Cerebellum (tissue), 4 donors: ENCODE measurements at places on chromosomes 16 and 17.

DNA sequence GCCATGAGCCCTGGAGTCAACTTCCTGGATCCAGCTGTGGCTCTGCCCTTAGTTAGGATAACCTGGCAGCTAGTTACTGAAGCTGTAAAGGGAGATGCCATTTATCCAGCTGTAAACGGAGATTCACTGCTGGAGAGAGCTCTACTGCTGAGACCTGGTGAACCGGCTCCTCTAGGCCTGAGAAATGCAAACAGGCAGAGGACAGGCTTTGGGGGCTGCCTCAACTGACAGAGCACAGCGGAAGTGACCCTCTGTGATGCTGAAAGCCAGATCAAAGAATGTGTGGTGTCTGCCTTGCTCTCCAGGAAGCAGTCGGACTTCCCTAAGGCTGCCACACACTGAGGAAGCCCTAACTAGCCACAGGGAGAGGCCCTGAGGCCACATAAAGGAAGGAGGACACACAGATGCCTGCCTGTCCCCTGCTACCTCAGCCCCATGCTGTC lies 21.9 kb upstream of the GPRC5C start:
- DNase-seq: no peak

- no peak for DNase-seq
These were observed 19.0 kb upstream of the ZNF652 start for GRCh38 chr17:49381033-49381432.

- no peak for DNase-seq
These were observed 64.8 kb upstream of the C17orf78 start for GRCh38 chr17:37310940-37311339.

GRCh38 chr17:6755731-6756184 lies at the start of gene XAF1:
Gene XAF1, plus strand, starts transcription at chr17:6756046. Its CDS starts 33 bp downstream, at chr17:6756079.
- DNase-seq: no peak

- DNase-seq: no peak
These were observed 745 bp downstream of the PAM16 start for GRCh38 chr16:4350365-4350786.

GRCh38 chr17:47949946-47950345 lies 7.7 kb downstream of the PRR15L start:
- DNase-seq: no peak

DNA sequence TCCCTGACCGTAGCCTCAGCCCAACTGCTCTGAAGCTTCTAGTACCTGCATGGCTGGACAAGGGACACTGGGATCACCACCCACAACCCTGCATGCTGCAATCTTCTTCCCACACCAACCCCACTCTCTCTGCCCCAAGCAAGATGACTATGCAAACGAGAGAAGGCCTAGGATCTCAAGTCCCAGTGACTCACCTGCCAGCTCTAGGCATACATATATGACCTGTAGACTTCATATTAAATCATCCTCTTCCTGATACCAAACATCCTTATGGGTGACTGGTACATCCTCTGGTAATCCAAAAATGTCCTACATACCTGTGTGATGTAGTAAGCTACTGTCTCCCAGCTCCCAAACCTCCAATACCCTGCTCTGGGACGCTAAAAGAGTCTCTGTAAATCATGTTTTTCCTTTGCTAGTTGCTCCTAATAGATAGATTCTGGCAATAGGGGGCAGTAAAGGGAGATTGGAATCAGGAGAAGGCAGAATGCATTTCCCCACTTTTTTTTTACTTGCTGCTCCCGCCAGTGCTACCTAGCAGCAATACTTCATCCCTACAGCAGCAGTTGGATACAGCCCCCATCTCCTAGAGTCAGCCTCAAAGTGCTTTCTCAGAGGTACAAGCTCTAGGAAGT lies 43.4 kb upstream of the SOX9 start:
- DNase-seq: no peak

DNA sequence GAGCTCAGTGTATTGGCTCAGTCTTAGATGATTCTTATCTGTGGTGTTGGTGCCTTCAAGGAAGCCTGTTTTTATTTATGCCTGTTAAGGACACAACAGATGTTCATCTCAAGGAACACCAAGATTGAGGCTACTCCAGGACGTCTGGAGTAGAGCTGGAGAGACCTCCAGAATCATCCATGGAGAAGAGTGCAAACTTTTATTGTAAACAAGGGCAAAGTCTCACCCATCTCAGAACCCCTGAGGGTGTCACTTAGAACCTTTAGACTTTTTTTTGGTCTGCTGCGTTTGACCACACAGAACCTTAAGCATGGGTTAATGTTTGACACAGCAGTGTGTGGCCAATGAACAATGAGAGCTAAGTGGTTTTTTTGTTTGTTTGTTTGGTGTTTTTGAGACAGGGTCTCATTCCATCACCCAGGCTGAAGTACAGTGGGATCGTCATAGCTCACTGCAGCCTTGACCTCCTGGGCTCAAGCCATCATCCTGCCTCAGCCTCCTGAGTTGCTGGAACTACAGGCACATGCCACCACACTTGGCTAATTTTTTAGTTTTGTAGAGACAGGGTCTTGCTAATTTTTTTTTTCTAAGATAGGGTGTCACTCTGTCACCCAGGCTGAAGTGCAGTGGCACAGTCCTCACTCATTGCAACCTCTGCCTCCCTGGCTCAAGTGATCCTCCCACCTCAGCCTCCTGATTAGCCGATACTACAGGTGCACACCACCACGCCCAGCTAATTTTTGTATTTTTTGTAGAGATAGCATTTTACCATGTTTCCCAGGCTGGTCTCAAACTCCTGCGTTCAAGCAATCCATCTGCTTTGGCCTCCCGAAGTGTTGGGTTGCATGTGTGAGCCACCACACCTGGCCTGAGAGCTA lies 16.3 kb downstream of the SLC47A1 start:
- no peak for DNase-seq

DNA sequence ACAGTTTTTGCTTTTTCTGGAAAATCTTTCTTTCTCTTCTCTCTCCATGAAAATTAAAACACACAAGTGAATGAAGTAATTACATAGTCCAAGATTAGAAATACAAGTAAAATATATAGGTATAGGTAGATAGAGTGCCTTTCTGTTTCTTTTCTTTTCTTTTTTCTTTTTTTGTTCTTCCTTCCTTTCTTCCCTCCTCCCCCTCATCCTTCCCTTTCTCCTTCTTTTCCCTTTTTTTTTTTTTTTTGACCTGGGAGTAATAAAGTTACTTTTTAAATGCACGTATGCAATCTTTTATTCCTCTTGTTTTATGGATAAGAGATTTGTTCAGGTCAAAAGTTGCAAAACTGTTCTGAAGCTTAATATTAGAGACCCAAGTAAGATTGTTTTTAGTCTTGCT lies 34.6 kb upstream of the KCNJ2 start:
- DNase-seq: no peak

DNA sequence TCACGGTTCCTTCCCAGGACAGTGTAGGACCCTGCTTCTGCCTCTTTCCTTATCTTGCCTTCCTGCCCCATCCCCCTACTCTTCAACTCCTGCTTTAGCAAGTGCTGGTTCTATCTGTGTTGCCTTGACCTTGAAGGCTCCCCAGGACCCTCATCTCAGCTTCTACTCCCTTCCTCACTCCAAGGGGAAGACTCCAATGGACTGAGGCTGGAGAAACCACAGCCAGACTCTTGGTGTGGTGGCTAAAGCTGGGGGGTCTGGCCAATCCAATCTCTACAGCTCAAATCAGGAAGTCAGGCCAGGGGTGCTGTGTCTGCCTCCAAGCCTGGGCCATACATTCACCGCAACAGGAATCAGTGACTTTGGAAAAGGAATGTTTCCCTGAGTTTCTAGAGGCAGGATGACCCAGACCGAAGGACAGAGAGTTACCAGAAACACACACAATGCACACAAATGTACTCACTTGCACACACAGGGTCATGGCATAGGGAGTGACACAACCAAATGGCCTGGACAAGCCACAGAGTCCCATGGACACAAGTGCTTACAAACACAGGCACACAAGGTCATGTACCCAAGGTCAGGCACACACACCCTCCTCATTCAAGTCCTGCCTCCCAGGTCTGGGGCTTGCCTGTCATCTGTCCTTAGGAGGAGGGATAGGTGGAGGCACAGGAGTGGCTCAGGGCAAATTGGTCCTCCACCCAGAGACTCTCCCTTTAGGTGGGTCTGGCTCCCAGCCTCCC lies 1.7 kb upstream of the HSD11B2 start:
- DNase-seq: no peak

- peak; percentile 72 for DNase-seq
These were observed 48.4 kb upstream of the KDM8 start for GRCh38 chr16:27154705-27155521.

DNA sequence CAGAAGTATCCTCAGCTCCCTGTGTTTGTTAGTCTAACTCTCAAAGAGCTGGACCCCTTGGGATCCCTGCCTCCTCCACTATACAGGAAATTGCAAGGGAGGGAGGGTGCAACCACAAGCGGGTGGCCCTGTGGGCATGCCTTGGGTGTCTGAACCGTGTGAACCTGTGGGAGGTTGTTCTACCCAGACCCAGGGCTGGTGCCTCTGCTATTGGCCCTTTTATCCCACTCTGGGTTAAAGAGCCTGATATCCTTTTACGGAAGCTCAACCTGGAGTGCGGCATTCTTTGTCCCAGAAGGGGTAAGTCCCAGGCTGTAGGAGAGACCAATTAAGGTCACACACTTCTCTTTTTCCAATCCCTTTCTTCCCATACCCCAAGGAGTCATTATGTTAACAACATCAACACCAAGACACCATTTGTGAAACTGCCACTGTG lies 53.4 kb downstream of the ARSG start:
- DNase-seq: no peak

- no peak for DNase-seq
These were observed 71.2 kb downstream of the PCTP start for GRCh38 chr17:55822028-55822427.

DNA sequence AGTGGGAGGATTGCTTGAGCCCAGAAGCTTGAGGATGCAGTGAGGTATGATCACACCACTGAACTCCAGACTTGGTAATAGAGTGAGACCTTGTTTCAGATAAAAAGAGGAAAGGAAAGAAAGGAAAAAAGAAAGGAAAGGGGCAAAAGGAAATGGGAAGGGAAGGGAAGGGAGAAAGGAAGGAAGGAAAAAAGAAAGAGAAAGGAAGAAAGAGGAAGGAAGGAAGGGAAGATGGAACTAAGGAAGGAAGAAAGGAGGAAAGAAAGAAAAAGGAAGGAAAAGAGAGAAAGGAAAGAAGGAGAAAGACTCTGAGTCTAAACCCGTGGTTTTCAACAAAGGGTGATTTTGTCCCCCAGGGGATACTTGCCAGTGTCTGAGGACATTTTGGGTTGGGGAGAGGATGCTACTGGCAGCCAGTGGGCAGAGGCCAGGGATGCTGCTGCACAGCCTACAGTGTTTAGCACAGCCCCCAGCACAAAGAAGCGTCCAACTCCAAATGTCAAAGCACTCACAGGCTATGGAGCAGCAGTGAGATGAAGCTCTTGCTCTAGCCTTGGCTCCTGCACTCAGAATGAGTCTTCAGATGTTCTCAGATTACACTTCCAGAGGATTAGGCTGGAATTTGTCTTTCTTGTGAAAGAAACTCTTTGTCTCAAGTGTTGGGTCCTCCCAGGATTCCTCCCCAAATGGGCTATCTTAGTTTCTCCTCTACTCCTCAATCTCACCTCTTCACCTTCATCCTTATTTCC lies 64.2 kb downstream of the BMERB1 start:
- no peak for DNase-seq

GRCh38 chr17:10094797-10095196 lies 103.6 kb downstream of the GAS7 start:
- no peak for DNase-seq

GRCh38 chr16:83627996-83628395 lies 179.8 kb upstream of the HSBP1 start:
- no peak for DNase-seq

DNA sequence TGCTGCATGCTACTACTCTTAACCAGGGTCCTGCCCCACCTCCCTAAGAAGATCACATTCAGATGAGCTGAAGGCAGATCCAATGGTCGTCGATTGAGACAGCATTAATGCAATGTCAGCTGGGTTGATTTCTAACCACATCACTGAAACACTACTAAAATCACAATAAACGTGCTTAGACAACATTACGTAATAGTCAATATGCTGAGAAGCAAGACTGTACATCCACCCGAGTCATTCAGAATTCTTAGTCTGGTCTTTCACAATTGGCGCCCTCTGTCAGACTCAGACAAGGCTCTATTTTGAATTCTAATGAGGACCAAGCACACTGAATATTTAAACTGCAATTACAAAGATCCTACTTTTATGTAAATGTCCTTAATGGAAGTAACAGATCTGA lies 205.2 kb downstream of the STX8 start:
- DNase-seq: no peak

DNA sequence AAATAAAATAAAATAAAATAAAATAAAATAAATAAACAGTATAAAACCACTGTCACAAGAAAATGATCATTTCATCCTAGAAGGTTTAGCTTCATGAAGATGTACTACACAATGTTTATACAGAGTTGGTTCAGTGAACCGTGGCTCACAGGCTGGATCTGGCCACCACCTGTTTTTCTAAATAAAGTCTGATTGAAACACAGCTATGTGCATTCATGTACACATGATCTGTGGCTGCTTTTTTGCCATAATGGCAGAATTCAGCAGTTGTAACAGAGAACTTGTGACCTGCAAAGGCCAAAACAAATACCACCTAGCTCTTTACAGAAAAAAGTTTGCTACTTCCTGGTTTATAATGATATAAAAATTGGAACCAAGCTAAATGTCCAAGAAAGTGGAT lies 12.6 kb upstream of the RPRML start:
- DNase-seq: no peak

- no peak for DNase-seq
These were observed 37.9 kb downstream of the AMFR start for GRCh38 chr16:56387396-56387795.
